ENCODE measurements at places on chromosomes 1 and 21.

GRCh38 chr1:2934642-2935081 is 86.6 kb upstream of the ACTRT2 start:
- DNase-seq, result no peak

- no peak for DNase-seq
These were observed 4.4 kb downstream of the MAD2L2 start for GRCh38 chr1:11676386-11677103.

- DNase-seq, result peak; percentile 41
These were observed 57.8 kb downstream of the WNT9A start for GRCh38 chr1:227889863-227890405.

GRCh38 chr1:193355178-193355577 is 168.8 kb upstream of the B3GALT2 start:
- DNase-seq, result no peak

DNA sequence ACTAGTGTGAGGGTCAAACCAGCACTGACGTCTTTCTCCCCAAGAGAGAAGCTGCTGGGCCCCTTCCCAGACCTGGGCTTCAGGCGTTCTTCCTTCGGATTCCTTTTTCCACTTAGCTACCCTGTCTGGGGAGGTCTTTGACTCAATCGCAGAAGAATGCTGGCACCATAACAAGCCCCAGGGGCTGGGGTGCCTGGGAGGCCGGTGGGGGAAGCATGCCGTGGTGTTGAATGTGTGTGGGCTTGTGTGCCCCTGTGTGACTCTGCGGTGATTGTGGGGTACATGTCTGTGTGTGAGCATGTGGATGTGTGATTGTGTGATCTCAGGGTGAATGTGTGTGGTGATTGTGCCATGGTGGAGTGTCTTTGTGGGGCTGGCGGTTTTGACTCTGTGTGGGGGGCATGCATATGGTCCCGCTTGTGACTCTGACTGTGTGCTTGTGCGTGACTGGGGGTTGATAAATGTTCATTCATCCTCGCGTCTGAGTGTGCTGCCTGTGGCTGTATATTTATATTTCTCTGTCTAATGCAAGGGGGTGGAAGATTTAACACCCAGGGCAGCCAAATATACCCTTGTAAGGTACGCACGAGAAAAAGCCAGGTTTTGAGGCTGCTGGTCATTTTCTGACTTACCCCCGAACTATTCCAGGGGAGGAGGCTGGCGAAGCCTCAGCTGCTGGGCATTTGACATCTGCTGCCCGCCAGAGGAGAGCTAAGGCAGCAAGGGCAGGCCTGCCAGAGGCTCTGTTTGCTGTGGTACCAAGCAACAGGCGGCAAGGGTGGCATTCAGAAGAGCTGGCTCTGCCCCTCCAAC is 1.1 kb upstream of the SYNC start:
- no peak for DNase-seq

GRCh38 chr1:206911064-206911663 is 10.6 kb downstream of the FCMR start:
- DNase-seq, result no peak

GRCh38 chr1:180778782-180779398 is 133.8 kb upstream of the KIAA1614 start:
- no peak for DNase-seq

GRCh38 chr1:7680207-7680954 is 90.7 kb upstream of the VAMP3 start:
- no peak for DNase-seq

DNA sequence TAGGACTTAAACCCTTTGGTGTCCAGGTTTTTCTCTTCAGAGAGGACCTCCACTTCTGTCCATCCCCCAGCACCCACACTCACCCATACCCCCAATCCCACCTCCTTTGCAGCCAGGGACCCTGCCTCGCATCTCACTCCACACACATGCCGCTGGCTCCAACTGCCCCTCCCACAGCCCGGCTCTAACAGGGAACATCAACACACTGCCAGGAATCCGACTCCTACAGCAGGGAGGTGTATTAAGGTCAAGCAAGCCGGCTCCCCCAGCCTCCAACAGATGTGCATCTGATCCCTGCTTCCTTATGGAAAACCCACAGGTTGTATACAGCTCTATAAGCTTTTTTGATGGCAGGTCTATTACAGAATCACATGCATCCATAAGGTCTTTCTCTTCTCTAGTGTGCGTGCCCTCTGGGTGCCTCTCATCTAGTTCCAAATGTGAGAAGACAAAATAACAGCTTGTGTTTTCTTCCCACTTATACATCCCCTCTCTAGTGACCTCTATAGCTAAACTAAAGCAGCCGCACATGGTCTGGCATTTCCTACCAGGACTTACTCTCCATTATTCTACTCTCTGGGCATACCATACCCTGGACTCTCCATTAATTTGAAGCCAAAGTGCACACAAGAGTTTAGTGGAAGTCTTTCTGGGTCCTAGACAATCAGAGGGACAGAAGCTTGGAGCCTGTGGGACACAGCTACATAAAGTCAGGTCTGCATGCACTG is 16.3 kb downstream of the PIK3C2B start:
- no peak for DNase-seq

DNA sequence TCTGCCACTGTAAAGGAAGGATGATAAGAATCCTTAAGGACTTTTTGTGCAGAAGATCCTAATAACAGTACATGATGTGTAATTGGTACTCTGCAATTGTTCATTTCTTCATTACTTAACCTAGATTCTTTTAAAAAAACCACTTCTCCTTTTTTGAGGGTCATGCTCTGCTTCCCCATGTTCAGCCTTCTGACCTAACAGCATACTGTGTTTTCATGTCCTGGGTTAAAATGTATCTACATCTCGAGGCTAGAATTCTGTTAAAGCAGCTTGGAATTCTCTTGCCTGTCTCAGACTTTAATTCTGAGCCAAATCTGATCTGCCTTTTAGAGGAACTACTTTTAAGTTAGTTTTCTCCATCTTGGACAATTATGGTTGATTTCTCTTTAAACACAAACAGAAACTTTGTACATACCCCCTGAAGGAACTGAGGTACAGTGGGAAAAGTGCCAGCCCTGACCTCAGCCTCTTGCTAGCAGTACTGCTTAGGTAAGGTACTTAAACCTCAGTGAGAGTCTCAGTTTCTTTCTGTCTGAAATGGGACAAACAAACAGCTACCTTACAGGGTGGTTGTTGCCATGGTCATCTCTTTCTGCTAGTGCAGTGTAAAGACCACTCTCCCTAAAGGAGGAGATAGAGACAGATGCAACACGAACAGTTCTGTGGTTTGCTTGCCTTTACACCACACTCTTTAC is 103.2 kb upstream of the DYNLT5 start:
- DNase-seq, result no peak
